ENCODE measurements at places on chromosomes 2 and 18.

GRCh38 chr2:61426267-61426897 lies 44.5 kb downstream of the USP34 start:
- DNase-seq, result peak; percentile 50

GRCh38 chr2:129857200-129857599 lies 122.3 kb upstream of the RAB6C start:
- no peak for DNase-seq

- no peak for DNase-seq
Measured at GRCh38 chr2:28430377-28430765, 37.7 kb downstream of the FOSL2 start.

- no peak for DNase-seq
Measured at GRCh38 chr2:76275788-76276187, 565.1 kb upstream of the GCFC2 start.

DNA sequence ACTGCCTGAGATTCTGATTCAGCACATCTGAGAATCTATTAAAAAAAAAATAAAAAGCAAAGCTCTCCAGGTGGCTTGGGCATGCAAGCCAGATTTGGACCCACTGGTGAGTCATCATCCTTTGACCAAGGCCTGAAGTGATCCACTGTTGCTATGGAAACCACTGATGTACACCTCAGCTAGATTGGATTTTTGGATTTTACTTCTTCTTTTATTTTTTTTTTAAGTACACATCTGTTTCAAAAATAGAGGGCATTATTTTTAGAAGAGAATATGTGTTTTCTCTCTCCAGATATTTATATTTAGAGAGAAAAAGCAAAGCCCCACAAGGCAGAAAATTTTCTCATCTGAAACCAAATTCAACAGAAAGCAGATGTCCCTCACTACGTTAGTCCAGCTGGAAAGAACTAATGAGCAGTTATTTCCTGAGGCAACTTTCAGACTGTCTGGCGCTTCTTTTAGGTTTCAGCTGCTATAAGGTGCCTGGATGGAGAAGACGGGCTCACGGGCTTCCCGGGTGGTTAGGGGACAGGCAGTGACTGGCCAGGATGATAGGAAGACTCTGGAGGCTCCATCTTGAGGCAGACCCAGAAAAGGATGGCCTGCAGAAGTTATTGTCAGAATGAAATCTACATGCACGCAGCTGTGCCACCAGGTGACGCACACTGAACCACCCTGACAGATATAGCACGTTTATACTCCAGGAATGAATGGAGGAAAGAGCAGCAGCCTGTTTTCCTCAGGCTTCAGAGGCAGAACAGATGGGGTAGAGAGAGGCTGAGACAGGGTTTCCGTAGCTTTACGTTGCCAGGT lies 50.5 kb downstream of the MRPL35 start:
- DNase-seq, result no peak

- no peak for DNase-seq
Measured at GRCh38 chr18:63348508-63349136, 18.4 kb downstream of the KDSR start.

DNA sequence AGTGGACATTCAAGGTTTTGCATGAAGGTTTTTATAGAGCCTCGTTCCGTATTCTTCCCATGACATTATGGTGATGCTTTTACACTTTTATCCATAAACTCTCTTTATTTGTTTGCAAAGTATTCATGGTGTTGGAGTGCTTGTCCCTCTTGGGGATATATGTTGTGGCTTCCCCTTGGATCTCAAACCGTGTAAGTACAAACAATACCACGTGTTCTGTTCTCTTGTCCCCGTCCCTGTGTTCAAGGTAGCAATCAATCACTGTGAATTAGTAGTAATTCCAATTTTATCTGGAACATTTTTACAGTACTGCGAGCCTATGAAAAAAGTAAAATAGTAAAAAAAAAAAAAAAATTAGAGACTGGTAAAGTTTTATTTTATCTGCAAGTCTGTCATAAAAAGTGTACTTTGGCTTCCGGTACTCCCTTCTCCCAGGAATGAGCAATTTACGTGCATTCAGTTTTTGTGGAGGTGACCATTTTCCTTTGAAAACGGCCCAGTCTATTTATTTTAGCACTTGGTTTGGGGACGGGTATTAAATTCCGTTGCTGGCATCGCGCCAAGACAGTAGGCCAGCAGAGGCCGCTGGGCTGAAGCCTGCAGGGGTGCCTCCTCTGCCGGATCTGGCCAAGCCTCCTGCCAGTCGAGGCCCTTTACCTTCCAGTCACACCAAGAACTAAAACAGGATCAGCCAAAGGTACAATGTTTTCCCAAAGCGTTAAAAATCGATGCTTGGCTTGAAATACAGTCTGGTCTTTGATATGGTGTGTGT lies 175.7 kb downstream of the SOCS6 start:
- no peak for DNase-seq

GRCh38 chr2:45984896-45985473 lies 312.2 kb upstream of the EPAS1 start:
- no peak for DNase-seq

- no peak for DNase-seq
Measured at GRCh38 chr2:146349334-146349733, 1495.5 kb upstream of the ACVR2A start.

DNA sequence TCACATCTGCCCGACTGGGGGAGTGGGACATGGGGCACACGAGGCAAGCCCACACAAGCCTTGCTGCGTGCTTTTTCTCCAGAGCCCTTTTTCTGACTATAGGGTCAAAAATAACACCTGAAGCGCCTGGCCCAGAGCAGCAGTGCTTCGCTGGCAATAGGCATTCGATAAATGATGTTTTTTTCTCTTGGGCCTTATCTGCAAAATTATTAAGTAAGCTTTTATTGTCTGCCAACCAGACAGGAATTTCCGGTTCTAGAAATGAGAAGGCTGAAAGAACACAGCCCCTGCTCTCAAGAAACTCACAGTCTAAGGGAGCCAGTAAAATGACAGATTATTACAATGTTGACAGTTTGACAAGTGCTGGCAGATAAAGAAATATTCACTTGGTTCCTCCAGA lies 2.7 kb upstream of the TMBIM1 start:
- DNase-seq, result no peak
